A172 (cell line): ENCODE measurements at places on chromosomes 12 and 14. TPM values are rescaled to one million over a fixed set of nuclear protein-coding genes. Genes with fewer than 3 reads are reported as not detected.
A peak's percentile ranks its signal among the peaks of the same experiment; 100 is the strongest.

The MYH6 gene
- total RNA-seq = not detected in 2 replicates

The PSME1 gene
- total RNA-seq = 163 TPM in 2 replicates

DNA sequence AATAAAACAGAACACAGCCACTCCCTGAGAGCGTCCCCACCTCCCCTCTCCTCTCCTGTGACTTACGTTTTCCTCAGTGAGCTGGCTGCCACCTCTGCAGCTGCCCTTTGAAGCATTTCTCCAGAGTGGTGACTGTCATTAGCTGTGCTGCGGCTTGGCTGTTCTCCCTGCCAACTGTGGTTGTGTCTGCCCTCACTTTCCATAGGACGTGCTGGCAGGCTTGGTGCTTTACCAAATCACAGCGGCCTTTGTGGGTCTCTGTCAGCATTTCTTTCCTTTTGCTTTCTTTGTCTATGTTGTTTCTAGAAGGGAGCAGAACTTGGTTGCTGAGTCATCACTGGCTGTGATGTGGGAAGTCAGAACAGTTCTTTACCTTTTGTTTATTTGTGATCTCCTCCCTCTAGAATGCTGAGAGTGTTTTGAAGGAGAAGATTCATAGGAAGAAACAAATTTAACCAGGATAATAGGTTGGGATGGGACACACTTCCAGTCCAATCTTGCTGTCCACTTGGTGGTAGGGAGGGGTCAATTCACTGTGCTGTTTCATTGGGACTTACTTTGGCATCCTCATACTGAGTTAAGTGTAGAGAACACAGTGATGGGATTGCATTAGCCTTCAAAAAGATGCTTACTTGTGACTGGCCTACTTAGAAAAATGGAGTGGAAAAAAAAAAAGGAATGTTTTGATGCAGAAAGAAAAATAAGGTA is 88.2 kb downstream of the TMX1 start:
- DNase-seq = peak; percentile 40

DNA sequence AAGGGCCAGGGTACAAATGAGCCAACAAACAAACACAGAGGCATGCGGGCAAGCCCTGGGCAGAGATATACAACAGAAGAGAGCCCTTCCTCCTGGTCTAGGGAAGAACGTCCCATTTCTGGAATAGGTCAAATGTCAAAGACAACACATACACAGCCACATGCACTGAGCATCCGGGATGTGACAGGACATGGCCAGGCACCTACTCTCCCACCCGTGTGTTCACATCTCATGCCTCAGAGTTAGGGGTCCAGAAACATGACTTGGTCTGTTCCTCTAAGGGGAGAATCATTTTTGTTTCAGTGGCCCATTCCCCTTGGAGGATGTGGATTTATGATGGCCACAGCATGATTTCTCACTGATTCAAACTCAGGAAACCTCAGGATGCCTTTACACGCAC is 801 bp upstream of the ASB2 start:
- DNase-seq = no peak

DNA sequence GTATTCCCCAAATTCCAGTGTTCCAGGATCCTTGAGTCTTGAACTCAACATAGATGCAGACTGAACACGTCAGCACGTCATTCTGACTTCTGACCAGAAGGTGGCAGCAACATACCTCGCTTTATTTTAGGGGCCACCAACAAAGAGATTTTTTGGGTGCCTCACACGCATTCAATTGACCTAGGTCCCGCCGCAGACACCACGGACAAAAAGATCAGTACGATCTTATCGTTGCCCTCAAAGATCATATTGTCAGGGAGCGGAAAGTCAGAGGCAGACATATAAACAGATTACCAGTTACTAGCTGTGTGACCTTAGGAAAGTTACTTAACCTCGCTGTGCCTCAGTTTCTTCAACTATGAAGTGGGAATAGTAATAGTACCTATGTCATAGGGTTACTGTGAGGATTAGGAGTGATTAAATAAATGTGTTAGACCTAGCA is 6.5 kb upstream of the PRPH start:
- DNase-seq = peak; percentile 44

- no peak for DNase-seq
Observed at GRCh38 chr12:47214771-47215170, 135.0 kb upstream of the AMIGO2 start.

GRCh38 chr14:98701377-98701776 is 570.6 kb downstream of the BCL11B start:
- DNase-seq = no peak

DNA sequence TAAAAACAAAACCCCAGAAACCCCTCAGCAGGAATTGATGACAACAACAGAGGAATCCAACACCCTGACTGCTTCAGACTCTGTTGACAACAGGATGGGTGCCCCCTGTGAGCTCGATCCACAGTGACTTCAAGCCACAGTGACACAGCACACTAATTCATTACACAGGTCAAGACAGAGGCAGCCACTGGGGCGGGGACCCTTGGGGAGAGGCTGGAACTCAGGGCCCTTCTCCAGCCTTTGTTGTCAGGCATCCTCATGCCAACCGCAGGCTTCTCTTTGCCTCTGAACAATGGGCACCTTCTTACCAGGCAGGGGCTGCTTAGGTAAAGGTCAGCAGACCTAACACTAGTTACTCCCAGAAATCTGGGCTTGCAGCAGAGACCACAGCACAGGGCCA is 37.6 kb downstream of the ACADS start:
- no peak for DNase-seq

- DNase-seq = peak; percentile 71
Observed at GRCh38 chr12:53231921-53232645, at the start of gene RARG. TSS of gene RARG (minus strand) at chr12:53232209. CDS start at chr12:53227545, 4,664 bp downstream.

DNA sequence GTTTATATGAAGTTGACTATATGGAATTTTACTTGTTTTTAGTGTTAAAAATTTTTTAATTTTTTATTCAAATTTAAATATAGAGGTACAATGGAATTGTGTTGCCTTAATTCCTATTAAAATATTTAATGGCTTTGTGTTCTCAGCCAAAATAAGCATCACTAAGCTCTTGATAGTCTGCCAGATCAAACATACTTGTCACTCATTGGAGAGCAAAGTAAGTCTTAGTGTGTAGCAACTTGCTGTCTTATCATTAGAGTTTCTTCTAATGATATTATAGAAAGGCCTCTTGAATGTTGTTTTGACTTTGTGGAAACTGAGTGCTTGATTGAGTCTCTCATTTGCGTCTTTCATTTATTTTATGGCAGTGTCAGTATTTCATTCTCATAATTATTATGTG is 10.7 kb downstream of the SFSWAP start:
- DNase-seq = no peak
